Stimulated activated naive CD8-positive, alpha-beta T cell treated with anti-CD3 and anti-CD28 coated beads, Interleukin-15, amount 100 ng/mL, for 72 hours (primary cell): ENCODE measurements at places on chromosomes 6 and 20.

DNA sequence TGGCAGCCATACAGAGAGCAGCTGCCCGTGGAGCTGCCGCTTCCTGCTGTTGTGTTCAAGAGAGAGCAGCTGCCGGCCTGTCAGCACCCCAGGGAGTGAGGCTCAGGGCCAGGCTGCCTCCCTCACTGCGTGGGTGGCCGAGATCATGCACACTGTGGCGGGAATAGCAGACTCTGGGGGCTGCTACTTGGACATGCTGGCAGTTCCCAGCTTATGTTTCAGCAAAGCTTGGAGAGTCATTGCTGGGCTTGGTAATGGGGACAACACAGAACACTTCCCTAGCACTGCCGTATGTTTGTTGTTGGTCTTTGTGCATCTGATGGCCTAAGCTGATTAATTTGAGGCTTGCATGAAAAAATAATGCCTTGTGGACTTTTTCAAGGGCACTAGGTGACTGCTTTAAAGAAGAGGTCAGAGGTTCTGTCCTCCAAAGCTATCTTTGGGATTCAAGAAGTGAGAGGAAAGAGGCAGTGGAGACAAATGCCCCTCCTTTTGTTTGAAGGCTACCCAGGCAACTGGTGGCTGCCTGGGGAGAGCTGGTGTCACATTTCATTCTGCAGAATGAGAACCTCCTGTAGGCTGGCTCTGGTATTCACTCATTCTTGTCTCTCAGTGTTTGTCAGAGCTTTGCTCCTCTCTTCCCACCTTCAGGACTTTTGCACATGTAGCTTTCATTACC, 18.8 kb downstream of the MRAP2 start:
- no peak for DNase-seq

DNA sequence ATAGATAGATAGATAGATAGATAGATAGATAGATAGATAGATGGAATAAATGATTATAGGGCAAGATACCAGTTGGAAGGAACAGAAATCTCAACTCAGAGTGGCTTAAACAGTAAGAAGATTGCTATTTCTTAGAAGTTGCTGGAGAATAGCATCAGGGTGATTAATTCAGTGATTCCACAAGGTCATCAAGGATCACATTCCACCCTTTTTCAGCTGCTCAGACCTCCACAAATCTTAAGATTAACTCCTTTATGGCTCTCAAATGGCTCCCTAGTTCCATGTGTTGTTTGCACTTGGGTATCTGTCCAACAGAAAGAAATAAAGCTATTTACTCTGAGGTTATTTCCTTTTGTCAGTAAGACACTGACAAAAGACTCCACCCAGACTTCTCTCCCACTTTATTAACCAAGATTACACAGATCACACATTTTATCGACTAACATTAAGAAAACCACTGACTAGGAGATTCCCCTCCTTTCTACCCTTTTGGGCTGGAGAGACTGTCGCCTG, 68.3 kb upstream of the KIF16B start:
- DNase-seq, result no peak

DNA sequence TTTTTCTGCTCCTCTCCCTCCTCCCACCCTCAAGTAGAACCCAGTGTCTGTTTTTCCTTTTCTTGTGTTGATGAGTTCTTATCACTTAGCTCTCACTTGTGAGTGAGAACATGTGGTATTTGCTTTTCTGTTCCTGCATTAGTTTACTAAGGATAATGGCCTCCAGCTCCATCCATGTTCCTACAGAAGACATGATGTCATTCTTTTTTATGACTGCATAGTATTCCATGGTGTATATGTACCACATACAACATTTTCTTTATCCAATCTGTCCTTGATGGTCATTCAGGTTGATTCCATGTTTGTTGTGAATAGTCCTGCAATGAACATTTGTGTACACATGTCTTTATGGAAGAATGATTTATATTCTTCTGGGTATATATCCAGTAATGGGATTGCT, 81.0 kb downstream of the TOX2 start:
- no peak for DNase-seq

GRCh38 chr6:161135695-161136591, 137.9 kb downstream of the AGPAT4 start:
- no peak for DNase-seq

- DNase-seq, result no peak
Measured at GRCh38 chr6:34120953-34121675, 24.8 kb downstream of the GRM4 start.

GRCh38 chr20:48737434-48738093, 90.2 kb downstream of the PREX1 start:
- no peak for DNase-seq

DNA sequence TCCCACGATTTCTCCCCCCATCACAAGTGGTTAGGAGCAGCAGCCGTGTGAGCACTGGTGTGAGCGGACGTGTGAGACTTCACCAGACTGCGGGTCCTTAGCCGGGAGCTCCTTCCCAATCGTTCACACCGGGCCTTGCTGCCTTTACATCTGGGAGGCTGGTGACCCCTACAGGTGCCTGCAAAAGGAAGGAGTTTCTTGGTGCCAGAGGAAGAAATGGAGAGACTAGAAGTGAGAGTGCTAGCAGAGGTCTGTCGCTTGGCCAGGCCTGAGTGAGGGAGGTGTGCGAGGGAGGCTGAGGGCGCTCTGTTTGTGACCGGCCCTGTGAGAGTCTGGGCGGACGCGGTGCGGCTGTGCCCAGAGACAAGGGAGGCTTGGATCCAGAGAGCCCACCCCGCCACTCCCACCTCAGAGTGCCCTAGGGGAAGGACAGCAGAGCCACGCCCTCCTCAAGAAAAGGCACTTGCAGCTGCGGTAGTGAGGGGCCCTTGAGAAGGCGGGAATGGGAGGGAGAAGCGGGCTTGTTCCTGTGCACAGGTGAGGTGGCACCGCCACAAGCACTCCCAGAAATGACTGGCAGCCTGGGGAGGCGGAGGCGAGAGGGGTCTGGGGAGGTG, 10.0 kb upstream of the ARMC2 start:
- DNase-seq, result no peak

- DNase-seq, result no peak
Measured at GRCh38 chr6:159250633-159251032, 81.4 kb downstream of the FNDC1 start.

- DNase-seq, result no peak
Measured at GRCh38 chr20:17635332-17636244, 46.5 kb downstream of the RRBP1 start.

- no peak for DNase-seq
Measured at GRCh38 chr6:12359036-12359435, 68.9 kb downstream of the EDN1 start.

DNA sequence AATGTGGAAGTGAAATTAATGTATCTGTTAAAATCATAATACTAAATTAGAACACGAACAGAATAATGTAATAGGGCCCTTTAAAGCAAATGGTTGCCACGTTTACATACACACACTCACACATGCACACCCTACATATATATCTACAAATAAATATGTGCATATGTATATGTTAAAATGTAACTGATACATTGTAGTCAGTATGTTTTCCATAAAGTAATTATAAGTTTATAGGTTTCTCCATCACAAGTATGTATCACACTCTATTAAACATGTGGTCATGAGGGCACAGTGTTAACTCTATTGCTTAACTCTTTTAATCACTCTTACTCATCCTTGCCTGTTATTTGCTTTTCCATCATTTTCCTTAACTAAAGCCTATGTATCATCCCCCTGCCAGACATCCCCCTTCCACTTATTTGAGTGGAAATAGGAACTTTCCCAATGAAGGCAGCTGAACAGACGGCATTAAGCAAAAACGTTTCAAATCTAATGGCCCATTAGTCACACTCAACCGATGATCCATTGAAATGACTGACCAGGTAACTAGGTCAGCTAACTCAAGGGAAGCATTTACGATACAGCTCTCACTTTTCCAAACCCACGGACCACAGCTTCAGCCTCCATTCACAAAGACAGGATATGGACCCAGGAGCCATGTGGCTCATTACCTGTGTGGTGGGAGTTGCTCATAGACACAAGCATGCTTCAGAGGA, 89.3 kb downstream of the HAO1 start:
- DNase-seq, result no peak

DNA sequence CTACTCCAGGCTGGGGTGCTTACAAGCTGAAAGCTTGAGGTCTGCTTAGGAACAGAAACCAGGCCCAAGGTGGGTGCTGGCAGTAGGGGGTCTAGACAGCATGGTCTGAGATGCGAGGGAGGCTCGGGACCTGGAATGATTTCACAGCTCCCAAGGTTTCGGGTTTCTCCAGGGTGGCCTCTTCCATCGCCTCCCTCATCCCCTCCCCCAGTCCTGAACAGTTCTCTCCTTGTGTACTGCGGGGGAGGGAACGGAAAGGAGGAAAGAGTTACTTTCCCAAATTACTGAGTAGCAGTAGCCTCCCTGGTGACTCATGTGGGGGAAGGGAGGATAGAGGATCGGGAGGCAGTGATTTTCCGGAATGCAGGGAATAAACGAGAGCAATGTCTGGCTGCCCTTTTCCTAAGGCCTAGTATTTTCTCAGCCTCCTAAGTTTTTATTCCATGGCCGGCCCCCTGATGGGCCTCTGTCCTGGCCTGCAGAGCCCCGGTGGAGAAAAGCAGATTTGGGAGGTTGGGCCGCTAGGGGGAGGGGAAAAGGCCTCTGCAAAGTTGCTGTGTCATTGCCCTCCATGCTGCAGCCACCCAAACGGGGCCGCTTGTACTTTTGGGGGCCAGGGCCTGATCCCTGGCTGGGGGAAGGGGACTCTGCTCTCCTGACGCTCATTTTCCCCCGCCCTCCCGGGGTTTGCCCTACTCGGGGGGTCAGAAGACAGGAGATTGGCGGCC, 1.5 kb downstream of the BRD2 start:
- peak; percentile 85 for DNase-seq

- DNase-seq, result no peak
Measured at GRCh38 chr6:127918506-127919427, 17.9 kb upstream of the THEMIS start.

- DNase-seq, result no peak
Measured at GRCh38 chr20:36862857-36863668, 12.9 kb upstream of the TLDC2 start.

GRCh38 chr20:45970646-45971424, 1.2 kb downstream of the ZNF335 start:
- no peak for DNase-seq

DNA sequence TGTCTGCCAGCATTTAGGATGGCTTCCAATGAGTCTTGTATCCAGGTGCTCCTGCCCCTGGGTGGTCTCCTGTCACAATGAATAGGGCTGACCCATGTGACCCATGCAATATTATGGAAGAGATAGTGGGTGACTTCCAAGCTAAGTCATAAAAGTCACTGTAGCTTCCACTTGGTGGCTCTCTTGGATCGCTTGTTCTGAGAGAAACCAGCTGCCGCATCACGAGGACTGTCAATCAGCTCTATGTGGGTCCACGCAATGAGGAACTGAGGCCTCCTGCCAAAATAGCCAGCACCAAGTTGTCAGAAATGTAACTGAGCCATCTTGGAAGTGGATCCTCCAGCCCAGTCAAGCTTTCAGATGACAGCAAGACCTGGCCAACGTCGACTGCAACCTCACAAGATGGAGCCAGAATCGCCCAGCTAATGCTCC, 14.9 kb upstream of the MATN4 start:
- DNase-seq, result no peak

GRCh38 chr20:40706977-40707582, 18.0 kb upstream of the MAFB start:
- no peak for DNase-seq

DNA sequence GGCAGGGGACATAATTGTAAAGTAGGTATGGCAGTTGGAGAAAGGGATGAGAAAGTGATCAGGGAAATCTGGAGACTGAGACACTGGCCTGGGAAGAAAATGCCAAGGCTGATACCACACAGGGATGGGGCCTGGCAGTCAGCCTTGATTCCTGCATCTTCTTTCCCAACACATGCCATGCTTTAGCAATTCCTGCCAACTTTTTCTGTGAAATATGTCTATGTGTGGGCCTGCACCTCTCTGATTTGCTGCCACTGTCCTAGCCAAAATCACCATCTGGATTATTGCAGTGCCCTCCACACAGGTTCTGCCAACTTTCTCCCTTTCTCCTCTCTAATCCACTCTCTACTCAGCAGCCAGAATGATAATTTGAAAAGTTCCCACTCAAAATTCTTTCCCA, 759.8 kb upstream of the CITED2 start:
- DNase-seq, result no peak
